ENCODE measurements at places on chromosomes 5 and 9.

DNA sequence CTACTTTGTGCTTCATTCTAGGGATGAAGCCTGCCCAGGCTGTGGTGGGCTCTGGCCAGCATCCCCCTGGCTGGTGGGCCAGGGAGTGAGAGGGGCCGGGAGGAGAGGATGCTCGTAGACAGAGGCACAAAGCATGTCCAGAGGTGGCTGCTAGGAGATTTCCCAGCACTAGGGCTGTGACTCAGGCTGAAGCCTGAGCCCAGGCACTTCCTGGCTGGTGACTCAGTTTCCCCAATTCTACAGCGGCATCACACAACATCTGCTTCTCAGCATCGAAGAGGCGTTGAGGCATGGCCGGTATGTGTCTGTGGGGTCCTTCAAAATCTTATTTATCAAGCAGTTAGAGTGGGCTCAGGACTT, 55.6 kb downstream of the DUSP1 start:
- no peak for DNase-seq

DNA sequence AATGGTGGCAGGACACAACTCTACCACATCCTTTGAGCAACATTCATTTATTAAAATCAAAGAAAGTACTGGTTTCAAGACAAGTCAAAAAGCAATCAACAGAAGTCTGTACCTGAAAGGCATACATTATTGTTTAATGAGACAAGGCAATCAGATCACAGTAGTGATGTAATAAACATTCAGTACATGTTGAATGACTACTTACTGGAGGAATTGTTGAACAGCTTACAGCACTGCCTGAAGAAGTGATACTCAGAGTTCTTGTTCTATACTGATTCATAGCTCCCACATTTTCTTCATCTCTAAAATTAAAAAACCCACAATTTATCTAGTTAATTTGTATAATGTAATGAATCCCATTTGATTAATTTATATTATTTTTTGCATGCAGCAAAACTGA, 18.2 kb downstream of the RIOK2 start:
- DNase-seq = no peak

DNA sequence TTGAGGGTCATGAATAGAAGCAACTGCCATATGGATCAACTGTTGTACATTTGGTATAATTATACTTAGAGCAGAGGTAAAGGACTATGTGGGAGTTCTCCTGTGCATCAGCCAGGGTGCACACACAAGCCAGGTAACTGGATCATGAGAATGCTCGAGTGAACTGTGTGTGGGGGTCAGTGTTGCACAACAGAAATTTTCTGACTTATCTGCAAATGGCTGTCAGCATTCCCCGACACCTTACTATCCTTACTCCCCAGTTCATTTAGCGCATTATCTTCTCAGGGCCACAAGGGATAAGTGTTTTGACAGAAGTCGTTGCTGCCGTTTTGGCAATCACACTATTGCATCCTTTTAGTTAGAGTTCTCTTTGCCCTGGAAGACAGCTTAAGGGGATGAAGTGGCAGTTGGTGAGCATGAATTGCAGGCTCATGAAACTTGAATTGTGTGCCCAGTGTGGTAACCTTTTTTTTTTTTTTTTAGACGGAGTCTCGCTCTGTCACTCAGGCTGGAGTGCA, 1.7 kb downstream of the CANX start:
- no peak for DNase-seq

DNA sequence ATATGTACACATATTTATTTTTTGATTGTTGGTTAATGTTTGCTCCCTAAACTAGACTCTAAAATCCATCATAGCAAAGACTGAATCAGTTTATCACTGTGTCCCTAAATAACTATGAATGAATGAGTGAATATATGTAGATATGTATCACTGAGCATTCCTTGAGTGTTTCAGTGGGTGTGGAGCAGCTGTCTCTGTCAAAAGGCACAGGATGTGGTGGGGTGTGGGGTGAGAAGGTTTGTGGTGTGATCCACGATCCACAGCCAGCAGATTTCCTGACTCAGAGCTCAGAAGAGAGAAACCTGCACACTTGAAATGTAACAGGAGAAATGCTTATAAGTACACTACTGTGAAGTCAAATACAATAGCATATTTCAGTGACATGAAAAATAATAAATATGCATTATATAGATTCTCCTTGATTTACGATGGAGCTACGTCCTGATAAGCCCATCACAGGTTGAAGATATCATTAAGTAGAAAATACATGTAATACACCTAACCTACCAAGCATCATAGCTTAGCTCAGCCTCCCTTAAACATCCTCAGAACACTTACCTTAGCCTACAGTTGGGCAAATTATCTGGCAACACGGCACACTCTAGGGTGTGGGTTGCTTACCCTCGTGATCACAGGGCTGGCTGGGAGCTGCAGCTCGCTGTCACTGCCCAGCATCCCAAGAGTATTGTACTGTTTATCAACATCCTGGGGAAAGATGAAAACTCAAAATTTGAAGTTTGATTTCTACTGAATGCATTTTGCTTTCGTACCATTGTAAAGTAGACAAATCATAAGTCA, 287.0 kb downstream of the GAS1 start:
- DNase-seq = no peak

GRCh38 chr5:151758141-151758429, 346 bp downstream of the ATOX1 start:
- no peak for DNase-seq
